T-cell (primary cell): ENCODE measurements at places on chromosomes 1 and 21.

DNA sequence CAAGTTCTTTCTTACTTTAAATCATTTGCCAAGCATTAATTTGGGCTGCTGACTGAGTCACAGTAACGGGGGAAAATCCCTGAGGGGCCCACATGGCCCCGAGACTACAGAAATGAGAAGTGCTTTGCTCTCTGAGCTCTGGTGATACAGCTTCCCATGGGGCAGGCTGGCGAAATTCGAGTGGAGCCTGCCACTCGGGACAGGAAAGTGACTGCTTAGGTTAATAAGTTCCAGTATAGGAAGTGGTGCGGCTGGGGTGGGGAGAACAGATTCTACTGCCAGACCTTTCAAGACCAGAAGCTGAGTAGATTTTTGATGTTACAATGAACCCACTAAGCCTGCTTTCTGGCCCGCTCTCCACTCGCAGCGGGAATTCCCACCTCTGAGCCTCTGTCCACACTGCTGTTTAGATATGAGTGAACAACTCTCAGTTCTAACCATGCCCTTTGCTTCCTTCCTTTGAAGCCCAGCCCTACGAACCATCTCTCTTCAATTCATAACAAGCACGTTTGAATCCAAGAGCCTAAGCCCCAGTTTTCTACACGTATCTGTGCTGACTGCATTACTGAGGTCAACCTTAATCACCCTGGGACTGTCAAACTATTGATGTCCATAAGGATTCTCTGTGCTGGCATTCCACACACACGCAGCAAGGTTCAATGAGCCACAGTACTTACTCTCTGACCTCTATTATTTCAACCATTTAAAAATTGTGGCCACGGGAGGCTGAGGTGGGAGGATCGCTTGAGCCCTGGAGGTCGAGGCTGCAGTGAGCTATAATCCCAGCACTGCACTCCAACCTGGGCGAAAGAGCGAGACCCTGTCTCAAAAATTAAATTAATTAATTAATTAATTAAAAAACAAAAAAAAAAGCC lies 9.6 kb downstream of the ZBTB17 start:
- peak; percentile 27 for DNase-seq

DNA sequence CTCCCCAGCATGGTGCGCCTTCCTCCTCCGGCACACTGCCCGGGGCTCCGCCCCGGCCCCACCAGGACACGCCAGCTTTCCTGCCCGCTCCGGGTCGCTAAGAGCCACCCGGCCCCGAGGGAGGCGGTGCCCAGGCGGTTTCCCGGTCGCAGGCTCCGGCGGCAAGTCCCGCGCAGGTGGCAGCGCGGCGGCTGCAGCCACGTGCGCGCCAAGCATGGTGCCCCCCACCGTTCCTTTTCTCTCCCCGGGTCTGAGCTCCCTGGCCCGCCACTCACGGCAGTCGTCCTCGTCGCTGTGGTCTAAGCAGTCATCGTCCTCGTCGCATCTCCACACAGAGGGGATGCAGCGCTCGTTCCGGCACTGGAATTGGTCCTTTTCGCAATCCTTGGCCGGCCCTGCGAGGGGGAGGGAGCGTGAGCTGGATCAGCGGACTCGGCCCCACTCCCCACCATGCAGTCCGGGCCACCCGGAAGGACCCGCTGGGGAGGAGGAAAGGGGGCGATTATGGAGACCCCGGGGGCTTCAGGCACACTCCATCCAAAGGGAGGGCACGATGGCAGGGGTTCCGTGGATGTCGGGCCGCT lies 1.2 kb downstream of the LRP8 start:
- DNase-seq, result no peak

DNA sequence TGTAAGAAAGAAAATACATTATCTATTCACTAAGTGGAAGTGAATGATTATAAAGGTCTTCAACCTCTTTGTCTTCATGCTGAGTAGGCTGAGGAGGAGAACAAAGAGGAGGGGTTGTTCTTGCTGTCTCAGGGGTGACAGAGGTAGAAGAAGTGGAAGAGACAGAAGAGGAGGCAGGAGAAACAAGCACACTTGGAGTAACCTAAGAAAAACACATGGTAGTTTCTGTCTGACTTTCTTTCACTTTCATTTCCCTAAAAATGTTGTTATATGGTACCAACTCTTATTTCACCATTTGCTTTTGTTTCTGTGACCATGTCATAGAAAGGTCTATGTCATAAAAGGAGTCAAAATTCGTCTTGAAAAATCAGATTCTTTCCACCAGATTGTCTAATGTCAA lies 696.6 kb upstream of the BRINP3 start:
- no peak for DNase-seq

GRCh38 chr1:115648717-115649691 lies 7.2 kb downstream of the VANGL1 start:
- DNase-seq, result no peak

DNA sequence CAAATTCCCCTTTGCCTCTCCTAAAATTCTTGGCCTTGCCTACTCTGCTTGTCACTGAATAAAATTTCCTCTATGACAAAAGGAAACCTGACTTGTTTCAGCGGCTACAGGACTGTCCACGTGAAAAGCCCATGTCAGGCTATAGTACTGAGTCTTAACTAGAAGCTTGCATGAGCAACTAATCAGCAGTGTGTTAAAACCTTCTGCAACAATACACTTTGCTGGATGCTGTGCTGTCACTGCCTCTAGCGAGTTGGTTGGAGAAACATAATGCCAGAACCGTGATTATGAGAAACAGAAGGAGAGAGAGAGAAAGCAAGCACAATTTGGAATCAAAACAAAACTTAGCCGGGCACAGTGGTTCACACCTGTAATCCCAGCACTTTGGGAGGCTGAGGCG lies 25.7 kb upstream of the SLC30A10 start:
- no peak for DNase-seq

DNA sequence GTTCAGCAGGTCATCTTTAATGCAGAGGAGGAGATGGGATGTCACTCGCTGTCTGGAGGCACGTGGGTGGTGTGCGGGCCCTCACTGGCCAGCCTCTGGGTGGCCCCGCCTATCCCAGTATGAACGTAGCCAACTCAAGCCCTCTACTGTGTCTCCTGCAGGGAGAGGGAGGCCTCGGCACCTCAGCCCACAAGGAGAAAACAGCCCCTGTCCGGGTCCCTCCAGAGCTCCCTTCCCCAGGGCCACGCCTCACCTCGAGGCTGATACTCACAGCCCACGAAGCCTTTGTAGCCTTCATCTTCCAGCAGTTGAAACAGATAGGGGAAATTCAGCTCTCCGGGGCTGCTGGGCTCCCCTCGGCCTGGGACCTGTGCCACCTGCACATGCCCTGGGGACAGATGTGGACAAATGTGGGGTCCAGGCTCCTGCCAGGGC lies 2.6 kb downstream of the HYI start:
- DNase-seq, result no peak

DNA sequence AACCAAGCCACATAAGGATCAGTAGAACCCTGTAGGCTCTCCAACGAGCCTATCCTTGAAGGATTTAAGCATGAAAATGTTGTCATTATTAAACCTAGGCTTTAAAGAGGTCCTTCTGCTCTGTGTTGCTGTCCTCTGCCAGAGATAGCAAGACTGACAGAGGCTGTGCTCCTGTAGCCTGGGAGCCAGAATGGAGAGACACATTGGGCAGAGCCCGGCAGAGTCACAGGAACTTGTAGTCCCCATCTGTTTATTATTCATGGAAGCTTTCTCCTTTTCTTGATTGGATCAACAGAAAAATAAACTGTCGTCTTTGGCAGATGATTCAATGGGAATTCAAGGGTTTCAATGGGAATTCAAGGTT lies 19.2 kb upstream of the SLAMF1 start:
- DNase-seq, result no peak

GRCh38 chr1:66996018-66996682 lies 57.8 kb downstream of the SLC35D1 start:
- peak; percentile 63 for DNase-seq

DNA sequence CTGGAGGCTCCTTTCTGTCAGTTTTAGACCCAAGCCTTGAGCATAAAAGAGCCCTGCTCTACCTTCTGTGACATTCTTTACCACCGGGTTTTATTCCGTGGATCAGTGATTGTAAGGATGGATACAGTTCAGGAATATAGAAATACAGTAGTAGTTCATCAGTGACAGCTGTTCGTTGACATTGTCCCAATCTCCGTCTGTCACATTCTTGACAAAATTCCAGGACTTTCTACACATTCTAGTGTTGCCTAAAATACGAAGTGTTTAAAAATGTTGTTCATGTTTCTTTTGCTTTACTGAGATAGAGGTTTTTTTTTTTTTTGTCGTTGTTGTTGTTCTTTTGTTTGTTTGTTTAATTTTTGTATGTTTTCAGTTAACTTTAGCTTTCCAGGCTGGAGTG lies 29.9 kb downstream of the MAP10 start:
- no peak for DNase-seq

GRCh38 chr1:63753591-63753990 lies 20.2 kb upstream of the ROR1 start:
- DNase-seq, result no peak

DNA sequence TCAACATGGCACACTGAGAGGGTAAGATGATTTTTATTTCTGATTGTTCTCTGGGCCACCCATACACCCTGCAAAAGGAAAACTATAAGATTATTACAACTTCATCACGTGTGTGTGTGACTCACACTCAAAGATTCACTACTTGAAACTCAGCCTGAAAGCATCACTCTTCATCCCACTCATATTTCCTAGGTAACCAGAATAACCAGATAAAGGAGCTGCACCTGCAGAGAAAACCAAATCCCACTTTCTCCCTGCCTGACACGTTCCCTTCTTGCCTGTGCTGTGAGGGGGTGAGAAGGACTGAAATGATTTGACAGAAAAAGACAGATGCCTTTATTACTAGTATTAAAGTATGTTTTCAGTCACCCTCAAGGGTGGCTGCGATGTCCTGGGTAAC lies 131.6 kb downstream of the TGFBR3 start:
- DNase-seq, result no peak
